ENCODE measurements at places on chromosomes 11 and 22. TPM values are rescaled to one million over a fixed set of nuclear protein-coding genes. Genes with fewer than 3 reads are reported as not detected.

GRCh38 chr11:99432677-99433076 is 411.9 kb downstream of the CNTN5 start:
- H3K27ac ChIP-seq = no peak overlapping the region
- no peaks in the 10 kb centered on the region for H3K36me3 ChIP-seq
- DNase-seq = no peak
- H3K4me3 ChIP-seq = no peak overlapping the region
- no peaks in the 10 kb centered on the region for H3K4me1 ChIP-seq

The SAA2 gene
- 0.44 TPM for total RNA-seq

DNA sequence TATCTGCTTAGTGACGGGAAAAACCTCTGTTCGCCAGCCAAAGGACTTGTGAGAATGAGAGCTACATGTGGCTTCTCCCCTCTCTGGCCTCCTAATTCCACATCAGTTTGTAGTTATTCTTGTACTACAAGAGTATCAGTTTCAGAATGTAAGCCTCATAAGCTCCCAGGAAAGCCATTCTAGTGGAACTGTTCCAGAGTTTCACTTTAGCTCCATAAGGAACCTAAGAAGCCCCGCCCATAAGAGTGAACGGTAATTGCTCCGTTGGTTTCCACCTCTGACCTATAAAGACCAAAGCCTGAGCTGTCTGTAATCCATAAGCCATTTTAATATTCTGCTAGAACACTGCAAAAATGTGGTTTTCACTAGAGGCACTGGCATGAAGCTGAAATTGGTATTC is 53.0 kb downstream of the SIK3 start:
- no peaks in the 10 kb centered on the region for H3K36me3 ChIP-seq
- no peak overlapping the region for H3K4me3 ChIP-seq

The SCGB2A2 gene
- not detected for total RNA-seq

DNA sequence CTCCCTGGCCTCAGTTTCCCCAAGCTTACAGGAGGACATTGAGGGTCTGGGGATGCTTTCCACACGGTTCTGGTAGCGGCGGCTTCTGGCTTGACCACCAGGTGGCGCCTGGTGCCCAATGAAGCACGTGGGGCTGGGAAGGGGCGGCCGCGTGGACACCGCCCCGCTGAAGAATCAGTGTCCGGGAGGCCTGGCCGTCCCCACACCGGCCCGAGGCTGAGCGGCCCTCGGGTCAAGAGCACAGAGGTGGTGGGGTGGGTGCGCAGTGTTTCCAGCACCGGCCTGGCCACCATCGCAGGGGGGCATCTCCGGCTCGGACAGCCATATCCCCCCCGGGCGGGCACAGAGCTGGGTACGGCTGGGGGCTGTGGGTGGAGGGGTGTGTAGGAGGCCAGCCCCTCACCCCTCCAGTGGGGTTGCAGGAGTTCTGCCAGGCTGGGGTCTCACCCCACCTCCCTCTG is 27.8 kb upstream of the PPARA start:
- no peaks in the 10 kb centered on the region for H3K36me3 ChIP-seq
- H3K4me1 ChIP-seq = no peaks in the 10 kb centered on the region

The YAP1 gene
- 1.3 TPM for total RNA-seq

DNA sequence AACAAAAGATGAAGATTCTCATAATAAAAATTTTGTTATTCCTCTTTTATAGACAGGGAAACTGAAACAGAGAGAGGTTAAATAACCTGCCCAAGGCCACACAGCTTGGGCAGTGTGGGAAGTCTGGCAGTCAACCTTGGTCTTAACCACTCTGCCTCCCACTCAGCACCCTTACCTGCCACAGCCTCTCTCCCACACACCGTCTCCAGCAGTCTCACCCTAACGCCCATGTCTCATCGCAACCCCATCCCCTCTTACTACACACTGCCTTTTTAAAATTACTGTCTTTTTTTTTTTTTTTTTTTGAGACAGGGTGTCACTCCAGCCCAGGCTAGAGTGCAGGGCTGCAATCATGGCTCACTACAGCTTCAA is 25.0 kb downstream of the ARRB1 start:
- peaks cover 13% of the 10 kb centered on the region for H3K4me1 ChIP-seq
- peaks cover 2% of the 10 kb centered on the region for H3K27me3 ChIP-seq
- no peak for DNase-seq
- H3K27ac ChIP-seq = no peak overlapping the region
- H3K4me3 ChIP-seq = no peak overlapping the region
- no peaks in the 10 kb centered on the region for H3K36me3 ChIP-seq

GRCh38 chr11:33168709-33169200 is 7.5 kb upstream of the CSTF3 start:
- no peaks in the 10 kb centered on the region for H3K27me3 ChIP-seq
- H3K4me1 ChIP-seq = no peaks in the 10 kb centered on the region
- H3K36me3 ChIP-seq = no peaks in the 10 kb centered on the region
- H3K27ac ChIP-seq = no peak overlapping the region

- peaks cover 2% of the 10 kb centered on the region for H3K27me3 ChIP-seq
- no peaks in the 10 kb centered on the region for H3K4me1 ChIP-seq
- H3K4me3 ChIP-seq = no peak overlapping the region
- no peak overlapping the region for H3K27ac ChIP-seq
- DNase-seq = no peak
Measured at GRCh38 chr11:14081581-14082231, 119.2 kb downstream of the SPON1 start.
